ENCODE measurements at places on chromosomes 5 and 9.
A peak's percentile ranks its signal among the peaks of the same experiment; 100 is the strongest.

DNA sequence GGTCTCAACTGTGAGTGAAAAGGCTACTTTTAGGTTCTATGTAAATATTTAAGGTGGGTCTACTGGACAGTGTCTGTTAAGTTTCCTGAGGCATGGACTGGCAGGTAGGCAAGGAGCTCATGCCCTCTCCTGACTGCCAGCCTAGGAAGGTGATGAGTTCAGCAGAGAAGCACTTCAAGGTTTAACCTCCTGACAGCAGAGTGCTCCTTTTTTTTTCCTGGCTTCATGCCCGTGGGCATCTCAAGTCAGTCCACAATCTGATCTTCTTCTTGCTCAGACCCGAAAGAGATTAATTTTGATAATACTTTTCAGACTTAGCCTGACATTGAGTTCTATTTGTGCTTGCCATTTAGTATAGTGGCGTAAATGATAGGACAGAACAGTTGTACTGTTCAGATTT, 241.9 kb upstream of the NREP start:
- no peak for DNase-seq

DNA sequence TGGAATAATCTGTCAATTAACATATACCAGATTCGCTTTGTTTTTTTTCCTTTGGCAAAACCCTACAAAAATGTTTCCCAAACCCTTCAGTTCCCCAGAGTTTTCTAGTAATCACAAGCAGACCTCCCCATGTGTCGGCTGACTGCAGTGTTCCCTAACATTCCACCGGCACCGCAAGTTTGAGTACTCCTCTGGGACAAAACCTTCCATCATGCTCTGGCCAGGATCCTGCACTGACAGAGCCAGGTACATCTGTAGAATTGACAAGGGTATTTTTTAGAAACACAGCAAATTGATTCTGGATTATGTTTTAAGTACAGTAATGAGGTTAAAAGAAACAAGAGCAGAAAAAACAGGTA, 174.7 kb downstream of the GAS1 start:
- DNase-seq: no peak

GRCh38 chr9:113602126-113603047, 138.9 kb downstream of the RGS3 start:
- DNase-seq: peak; percentile 81

DNA sequence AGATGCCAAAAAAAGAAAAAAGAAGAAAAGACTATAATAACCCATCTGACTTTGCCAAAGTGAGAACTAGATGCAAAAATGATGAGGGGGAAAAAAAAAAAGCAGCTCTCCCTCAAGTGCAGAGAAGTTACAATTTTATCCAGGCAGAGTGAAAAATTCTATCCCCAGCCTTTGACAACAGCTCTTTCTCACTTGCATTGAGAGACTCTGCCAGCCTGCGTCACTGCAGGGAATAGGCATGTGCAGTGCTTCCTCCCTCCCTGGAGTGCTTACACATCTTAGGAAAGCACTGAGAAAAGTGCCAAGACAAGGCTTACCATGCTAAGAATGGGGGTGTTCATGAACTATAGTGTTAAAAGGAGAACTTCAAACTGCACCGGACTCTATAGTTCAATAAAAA, 418.6 kb upstream of the TYRP1 start:
- DNase-seq: no peak

GRCh38 chr9:108688051-108688450, 167.7 kb downstream of the ACTL7B start:
- no peak for DNase-seq

- DNase-seq: peak; percentile 16
Observed at GRCh38 chr5:141084487-141084989, 9.9 kb upstream of the PCDHB2 start.

DNA sequence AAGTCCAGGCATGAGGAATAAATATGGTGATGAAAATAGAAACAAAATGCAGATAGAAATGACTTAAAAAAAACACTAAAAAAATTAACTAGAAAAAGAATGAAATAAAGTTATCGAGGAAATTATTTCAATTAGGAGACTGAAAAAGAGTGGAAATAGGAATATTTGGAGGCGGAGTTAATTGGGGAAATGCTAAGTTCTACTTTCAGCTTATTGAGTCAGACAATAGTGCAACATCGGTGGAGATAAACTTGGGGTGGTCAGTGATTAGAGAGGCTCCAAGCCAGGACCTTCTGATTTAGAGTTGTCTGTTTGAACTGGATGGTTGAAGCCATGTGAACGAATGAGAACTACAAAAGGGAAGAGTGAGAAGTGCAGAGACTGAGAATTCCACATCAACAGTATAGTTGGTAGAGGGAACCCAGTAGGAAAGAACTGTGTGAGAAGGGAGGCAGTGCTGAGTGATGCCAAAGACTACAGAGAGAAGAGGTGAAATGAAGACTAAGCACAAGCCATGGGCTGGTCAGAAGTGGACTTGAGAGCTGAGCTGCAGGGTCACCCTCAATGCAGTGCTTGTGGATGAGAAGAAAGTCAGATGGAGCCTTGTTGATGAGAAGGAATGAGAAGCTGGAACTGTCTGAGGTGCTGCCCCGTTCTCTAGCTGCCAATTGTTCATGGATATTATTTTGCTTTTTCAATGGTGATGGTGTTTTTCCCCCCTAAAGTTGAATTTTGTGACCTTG, 160.7 kb downstream of the ICE1 start:
- no peak for DNase-seq

- DNase-seq: no peak
Observed at GRCh38 chr5:140228364-140228837, 53.4 kb downstream of the CYSTM1 start.

DNA sequence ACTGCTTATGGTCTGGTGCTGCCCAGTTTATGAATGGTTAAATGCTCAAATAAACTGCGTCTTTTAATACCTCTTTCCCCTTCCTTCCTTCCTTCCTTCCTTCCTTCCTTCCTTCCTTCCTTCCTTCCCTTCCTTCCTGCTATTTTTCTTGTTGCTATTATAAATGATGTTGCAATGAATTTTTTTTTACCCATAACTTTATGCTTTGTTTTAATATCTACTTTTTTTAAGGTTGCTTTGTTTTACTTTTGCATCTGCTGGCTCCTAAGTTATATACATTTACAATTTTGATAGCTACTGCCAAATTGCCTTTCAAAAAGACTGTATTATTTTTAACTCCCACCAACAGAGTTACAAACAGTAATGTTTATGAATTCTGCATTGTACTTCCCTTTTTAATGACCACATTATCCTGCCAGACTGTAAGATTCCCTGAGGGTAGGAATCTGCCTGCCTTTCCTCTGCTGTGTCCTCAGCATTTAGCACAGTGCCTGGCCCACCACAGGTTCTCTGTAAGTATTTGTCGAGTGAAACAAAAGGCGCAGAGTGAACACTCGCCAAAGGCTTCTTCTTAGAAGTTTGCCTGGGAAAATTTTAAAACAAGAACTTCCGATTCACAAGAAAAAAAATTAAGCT, 36.9 kb downstream of the KIF4B start:
- no peak for DNase-seq

DNA sequence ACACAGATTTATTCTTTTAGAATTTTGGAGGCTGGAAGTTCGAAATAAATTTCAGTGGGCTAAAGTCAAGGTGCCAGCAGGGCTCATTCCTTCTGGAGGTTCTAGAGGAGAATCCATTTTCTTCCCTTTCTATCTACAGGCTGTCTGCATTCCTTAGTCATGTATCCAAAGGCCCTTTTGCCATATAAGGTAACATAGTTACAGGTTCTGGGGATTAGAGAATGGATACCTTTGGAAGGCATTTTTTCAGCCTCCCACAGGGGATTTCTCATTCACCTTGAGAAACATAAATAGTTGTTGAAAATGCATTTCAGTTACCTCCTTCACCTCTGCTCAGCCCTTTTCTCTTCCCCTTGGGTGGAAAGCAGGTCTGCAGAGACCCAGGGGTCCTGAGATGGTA, 280.0 kb upstream of the MAP3K1 start:
- DNase-seq: no peak

GRCh38 chr5:154764967-154765366, 9.8 kb downstream of the LARP1 start:
- no peak for DNase-seq

GRCh38 chr5:151125421-151125820, 32.2 kb downstream of the ANXA6 start:
- DNase-seq: no peak
